ENCODE measurements at places on chromosomes 6 and 20.

- DNase-seq: no peak
Measured at GRCh38 chr6:167238694-167239467, 52.2 kb upstream of the UNC93A start.

DNA sequence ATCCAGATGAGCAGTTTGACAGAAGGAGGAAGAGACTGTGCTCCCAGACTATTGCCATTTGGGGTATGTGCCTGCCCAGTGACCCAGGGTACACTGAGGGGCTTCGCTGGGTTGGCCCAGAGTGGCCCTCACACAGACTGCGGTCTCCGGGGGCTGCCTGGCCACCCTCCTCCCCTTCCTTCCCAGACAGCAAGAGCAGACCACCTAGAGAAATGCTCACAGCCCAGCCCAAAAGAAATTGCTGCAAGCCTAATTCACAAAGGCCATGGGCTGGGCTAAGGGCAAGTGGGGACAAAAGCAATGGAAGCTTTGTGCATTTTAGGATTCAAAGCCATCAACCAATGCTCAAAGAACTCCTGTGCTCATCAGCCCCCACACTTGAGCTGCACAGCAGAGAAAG lies 277.6 kb downstream of the CDC5L start:
- no peak for DNase-seq

DNA sequence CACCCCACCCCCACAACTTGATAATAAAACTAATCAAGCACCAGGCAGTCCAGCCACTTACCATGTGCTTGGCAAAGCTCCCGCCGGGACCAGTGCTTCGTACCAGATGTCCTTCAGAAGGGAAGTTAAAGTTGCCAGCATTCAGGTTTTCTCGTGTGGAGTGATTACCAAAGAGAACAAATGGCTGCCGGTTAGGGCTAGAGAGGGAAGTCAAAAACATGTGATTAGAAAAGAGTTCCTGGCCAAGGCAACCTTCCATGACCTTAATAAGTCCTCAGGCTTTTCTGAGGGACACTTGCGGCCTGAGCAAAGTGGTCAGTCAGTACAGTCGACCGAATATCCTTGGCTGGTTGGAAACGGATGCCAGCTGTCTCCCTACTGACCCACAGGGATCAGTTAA lies 67.0 kb downstream of the DNAAF9 start:
- no peak for DNase-seq

DNA sequence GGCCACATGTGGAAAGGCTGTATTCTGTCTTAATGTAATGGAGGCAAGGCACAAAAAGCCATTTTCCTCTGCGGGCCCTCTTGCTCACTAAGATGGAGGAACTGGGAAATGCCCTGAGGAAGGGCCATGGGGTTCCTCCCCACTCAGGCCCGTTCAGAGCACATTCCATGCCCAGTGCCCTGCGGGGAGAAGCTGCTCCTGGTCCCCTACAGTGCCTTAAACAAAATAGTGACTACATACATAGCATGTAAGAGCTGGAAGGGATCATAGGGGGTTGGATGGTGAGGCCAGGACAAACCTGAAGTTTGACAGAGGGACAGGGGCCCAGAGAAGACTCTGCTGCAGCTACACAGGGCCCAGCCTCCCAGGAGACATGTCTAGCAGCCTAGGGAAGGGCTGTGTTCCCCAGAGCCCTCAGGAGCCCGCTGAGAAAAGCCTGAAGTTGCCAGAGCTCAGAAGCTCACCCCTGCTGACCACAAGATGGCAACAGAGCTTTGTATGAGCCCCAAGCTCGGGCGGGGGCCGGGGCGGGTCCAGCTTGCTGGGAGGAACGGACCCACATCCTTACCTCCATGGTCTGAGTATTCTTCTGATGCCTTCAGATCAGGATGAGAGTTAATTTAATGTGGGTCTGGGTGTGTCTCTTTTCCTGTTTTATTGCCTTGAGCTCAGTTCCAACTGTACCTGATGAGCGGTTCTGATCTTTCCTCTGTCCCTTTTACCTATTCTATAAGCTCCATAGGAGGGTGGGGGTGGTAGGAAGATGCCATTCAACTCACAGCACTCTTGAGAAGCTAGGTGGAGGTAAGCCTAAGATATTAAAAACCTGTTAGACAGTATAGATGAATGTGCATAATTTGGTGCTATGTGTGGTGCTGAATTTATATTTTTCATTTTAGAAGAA lies 242.9 kb downstream of the CDC5L start:
- no peak for DNase-seq
